Activated CD4-positive, alpha-beta T cell treated with anti-CD3 and anti-CD28 coated beads, Interleukin-2, amount 50 U/mL, for 4 hours (primary cell): ENCODE measurements at places on chromosomes 12 and 14.

GRCh38 chr14:55721353-55721752 lies 141.3 kb downstream of the KTN1 start:
- DNase-seq: no peak

DNA sequence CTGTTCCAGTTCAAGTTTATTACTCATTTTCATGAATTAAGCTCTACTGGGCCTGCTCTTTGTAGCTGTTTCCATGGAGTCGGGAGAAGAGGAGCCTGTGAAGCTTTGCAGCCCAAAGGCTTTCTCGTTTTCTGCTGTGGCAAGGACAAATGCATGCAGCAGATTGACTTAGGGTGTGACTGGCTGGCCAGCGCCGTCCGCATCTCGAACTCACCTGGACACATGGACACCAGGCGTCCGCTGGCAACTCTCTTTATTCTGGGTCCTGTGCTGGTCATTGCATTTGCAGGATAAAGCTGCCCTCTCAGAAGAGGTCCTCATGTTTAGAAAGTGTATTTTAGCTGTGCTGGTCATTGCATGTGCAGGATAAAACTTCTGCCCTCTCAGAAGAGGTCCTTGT lies 350.4 kb downstream of the TMEM121 start:
- DNase-seq: no peak

- DNase-seq: no peak
Measured at GRCh38 chr12:15772405-15773018, 16.7 kb downstream of the EPS8 start.

- DNase-seq: no peak
Measured at GRCh38 chr14:96095581-96096476, 56.7 kb downstream of the C14orf132 start.

DNA sequence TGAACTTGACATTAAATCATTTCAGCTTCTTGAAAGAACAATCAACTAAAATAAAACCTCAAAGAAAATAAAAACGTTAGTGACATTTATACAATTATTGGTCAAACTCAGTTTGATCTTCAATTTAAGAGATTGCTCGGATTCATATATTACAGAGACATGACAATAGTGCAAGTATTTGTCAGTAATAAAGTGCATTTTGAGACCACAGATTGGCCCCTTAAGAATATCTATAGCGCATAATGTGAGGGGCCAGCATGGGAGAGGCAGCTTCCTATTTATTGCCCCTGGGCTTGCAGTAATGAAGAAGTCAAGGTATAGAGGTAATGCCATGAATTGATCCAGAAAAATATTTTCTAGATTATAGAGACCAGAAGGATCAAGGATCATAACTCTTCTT lies 552.3 kb downstream of the VRK1 start:
- DNase-seq: no peak

GRCh38 chr12:71552728-71553501 lies 110.7 kb downstream of the ZFC3H1 start:
- no peak for DNase-seq

DNA sequence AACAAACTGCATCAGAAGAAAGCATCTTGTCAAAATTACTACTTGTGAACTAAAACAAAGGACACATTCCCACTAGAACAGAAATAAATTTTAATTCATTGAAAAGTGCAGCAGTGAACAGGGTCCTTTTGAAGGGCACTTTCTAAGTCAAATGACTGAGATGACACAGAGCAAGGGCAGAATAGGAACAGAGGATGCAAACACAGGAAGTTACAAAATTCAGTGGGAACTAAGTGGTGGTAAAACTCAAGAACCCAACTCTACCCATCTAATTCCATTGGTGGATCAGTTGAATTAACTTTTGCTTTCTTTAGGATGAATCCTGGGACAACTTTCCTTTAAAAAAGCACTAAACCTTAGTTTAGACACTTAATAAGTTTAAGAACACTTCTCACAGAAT lies 45.8 kb downstream of the GNS start:
- DNase-seq: no peak

- DNase-seq: no peak
Measured at GRCh38 chr14:98682033-98682432, 590.0 kb downstream of the BCL11B start.

- DNase-seq: peak; percentile 5
Measured at GRCh38 chr12:100267603-100268281, 765 bp downstream of the SCYL2 start.

GRCh38 chr12:73308747-73309146 lies 1036.6 kb downstream of the TRHDE start:
- no peak for DNase-seq

DNA sequence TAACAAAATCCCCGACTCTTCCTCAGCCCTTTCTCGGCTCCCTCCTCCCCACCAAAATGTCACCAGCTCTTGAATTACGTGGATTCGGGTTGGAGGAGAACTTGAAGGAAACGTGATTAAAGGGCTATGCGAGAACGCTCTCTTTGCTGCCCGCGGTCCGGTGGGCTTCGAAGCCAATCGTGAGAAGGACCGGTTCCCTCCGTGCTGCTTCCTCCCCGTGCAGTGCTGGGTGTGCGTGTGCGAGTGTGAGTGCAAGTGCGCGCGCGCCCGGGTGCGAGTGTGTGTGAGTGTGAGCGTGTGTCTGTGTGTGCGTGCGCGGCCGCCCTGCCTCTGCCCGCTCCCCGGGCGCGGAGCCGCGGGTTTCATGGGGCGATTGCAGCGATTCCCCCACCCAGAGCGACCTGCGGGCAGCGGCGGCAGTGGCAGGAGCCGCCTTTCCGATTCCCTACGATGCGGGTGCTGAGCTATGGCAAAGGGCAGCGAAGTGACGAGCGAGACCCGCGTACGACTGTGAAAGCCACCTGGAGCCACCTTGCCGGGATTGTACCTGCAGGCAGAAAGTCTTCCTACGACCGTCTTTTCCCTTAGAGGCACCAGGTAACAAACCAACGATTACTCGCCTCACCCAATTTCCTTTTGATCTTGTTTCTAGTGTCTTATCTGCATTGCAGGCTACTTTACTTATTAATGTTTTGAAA lies 1.4 kb downstream of the LRFN5 start:
- no peak for DNase-seq

DNA sequence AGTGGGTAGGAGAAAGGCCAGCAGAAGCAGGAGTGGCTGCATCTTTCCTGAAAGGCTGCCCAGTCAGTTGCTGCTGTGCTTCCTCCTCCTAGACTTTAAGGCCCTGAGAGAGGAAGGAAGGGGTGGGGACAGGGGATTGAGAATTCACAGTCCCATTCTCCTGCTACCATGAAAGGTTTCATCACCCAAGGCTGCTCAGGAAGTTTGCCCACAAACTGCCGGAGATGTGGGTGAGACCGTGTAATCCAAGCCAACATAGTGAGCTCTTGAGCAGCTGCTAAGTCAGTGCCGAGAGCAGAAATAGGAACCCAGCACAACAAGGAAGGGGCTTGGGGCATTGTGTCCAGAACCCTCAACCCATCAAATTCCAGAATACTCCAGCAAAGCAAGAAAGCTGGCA lies at the start of gene CTSG:
TSS of gene CTSG (minus strand) at position 69 of the 400 bp plus-strand sequence. CDS start at position 42, 27 bp downstream.
- no peak for DNase-seq

- DNase-seq: no peak
Measured at GRCh38 chr12:70507442-70507841, 129.8 kb downstream of the PTPRB start.

DNA sequence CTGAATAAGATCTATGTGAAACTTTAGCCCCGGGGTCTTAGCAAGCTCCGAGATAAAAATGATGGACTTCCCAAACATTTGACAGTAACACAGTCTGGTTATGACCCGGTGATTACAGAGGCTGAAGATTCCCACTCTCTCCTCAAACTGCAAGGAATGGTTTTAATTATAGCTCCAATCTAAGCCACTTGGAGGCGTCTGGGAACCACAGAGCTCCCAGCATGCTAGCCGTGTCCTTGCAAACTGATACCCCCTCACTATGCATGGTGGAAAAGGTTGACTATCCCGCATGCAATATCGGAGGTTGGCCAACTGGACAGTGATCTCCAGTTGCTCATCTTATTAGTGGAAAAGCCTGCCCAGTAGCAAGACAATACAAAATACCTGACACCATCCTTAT lies 76.5 kb upstream of the GRIN2B start:
- DNase-seq: no peak

- DNase-seq: no peak
Measured at GRCh38 chr14:90096566-90096965, 34.8 kb downstream of the KCNK13 start.

DNA sequence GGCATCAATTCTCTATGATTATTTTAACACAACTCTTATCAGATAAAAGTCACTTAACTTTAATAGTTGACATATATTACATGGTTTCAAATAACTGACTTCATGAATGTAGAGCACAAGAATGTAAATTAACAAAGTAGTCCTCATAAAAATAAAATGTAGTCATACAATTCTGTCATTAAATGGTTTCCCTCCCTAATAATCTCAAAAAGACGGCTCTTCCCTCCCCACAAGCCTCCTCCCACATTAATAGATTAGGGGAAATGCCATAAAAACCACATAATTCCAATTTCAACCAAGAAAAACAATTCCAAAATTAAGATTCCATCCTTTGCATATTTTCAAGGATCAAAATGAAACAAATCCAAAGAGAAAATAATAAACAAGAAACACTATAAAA lies 36.7 kb downstream of the SPTLC2 start:
- DNase-seq: no peak

GRCh38 chr14:90599748-90600507 lies 203.1 kb downstream of the CALM1 start:
- no peak for DNase-seq

DNA sequence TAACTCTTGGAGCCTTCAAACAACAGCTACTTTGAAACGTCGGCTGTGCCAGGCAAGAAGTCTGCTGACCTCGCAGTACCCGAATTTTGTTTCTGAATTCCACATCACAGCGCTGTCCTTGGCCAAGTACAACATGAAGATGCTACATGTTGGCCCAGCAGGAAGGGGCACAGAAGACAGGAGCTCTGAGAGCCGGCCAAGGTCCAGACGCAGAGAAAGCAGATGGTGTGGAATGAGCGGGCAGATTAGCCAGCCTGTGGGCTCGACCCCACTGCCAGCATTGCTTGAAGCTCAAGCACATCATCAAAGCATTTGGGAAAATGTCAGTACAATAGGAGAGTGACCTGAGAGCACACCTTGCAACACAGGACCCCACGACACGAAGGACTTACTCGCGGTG lies 64.5 kb downstream of the FZD10 start:
- DNase-seq: no peak

GRCh38 chr12:115758183-115758582 lies 519.3 kb downstream of the MED13L start:
- no peak for DNase-seq

DNA sequence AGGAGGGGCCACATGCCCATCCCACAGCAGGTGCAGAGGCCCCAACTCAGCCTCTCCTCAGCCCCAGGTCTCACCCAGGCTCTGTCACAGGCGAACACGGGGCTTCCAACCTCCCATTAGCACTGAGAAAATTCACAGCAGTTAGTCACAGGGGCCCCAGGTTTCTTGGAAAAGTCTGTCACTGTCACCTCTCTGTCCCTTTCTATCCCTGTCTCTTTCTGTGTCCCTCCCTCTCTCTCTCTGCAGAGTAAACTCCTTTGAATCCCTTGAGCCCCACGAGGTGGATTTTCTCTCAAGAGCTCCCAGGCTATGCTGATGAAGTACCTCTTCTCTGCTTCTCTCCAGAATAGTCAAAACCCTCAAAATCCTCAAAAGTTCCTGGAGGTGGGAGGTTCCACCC lies 14.0 kb upstream of the ENDOU start:
- no peak for DNase-seq

DNA sequence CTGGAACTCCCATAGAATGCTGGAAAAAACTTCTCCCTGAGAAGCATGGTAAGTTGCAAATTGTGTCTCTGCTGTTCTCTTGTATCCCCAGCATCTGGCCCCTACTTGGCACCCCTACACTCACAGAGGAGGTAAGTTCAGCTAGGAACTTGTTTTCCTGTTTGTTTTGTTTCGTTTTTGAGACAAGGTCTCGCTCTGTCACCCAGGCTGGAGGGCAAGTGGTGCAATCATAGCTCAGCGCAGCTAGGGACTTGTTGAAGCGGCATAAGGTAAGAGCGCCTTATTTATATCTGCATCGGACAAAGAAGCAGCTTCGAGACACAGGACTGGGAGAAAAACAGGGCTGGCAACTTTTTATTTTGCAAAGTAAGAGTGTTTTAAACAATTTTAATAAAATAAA lies 18.5 kb upstream of the ANO2 start:
- no peak for DNase-seq

DNA sequence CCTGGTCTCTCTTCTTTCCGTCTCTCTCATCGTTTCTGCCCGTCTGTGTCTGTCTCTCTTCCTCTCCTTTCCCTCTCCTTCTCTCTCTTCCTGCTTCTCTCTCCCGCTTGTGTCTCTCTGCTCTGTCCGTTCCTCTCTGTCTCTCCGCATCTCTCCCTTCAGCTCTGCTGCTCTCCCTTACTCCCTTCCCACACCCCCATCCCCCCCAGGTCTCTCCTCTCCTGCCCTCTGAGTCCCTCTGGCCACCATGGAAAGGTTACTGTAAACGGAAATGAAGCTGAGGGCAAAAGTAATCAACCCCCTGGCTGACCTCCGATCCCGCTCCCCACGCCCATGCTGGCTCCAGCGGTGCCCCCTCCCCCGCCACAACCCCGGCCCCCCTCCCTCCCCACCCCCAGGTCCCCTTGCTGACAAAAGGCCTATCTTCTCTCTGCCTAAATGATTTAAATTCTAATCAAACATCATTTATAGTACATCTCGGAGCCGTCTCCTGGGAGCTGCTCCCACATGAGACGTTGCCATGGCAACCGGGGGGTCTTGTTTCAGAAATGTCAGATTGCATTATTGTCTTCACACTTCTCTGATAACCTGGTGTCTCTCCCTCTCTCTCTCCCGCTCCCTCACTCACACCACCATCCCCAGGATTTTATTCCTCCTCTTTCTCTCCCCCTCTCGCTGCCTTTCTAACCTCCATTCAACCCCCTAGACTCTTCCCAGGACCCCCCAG lies 203.8 kb downstream of the RBM19 start:
- DNase-seq: no peak

DNA sequence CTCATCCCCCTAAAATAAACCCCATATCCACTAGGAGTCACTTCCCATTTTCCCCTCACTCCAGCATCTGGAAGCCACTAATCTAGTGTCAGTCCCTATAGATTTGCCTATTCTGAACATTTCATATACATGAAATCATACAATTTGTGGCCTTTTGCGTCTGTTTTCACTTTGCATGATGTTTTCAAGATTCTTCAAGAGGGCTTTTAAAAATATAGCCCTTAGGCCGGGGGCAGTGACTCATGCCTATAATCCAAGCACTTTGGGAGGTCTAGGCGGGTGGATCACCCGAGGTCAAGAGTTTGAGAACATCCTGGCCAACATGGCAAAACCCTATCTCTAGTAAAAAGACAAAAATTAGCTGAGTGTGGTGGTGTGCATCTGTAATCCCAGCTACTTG lies 104.7 kb downstream of the VEZT start:
- DNase-seq: no peak
